ENCODE measurements at places on chromosomes 11 and 22.

DNA sequence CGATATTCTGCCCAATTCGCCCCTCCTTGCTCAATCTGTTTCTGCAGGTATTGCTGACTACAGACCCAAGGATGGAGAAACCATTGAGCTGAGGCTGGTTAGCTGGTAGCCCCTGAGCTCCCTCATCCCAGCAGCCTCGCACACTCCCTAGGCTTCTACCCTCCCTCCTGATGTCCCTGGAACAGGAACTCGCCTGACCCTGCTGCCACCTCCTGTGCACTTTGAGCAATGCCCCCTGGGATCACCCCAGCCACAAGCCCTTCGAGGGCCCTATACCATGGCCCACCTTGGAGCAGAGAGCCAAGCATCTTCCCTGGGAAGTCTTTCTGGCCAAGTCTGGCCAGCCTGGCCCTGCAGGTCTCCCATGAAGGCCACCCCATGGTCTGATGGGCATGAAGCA, 9.2 kb upstream of the SLC35E4 start:
- DNase-seq, result no peak

GRCh38 chr22:43431808-43432554, 20.2 kb downstream of the MPPED1 start:
- DNase-seq, result no peak

- no peak for DNase-seq
These were observed 38.7 kb upstream of the E2F8 start for GRCh38 chr11:19279451-19279850.

DNA sequence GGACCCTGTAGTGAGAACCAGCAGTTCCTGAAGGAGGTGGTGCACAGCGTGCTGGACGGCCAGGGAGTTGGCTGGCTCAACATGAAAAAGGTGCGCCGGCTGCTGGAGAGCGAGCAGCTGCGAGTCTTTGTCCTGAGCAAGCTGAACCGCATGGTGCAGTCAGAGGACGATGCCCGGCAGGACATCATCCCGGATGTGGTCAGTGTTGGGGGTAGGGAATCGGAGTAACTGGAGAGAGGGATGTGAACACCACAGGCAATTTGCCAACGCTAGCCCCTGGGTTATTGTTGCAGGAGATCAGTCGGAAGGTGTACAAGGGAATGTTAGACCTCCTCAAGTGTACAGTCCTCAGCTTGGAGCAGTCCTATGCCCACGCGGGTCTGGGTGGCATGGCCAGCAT, 19.9 kb downstream of the MADD start:
- DNase-seq, result no peak

DNA sequence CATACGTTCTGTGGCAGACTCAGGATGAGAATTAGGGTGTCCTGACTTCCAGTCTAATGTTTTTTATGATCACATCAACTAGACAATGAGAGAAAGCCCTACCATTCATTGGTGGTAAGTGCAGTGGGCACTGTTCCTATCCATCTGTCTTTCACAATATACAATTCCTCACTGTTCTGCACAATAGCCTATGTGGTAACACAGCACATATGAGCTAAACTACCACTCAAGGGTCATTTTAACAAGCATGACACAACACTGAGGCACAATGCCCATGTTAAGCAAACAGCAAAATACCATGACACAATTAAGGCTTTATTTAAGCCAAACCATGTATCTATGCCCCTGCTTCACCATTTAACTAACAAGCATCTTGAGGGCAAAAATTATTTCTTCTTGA, 52.3 kb downstream of the SIK3 start:
- no peak for DNase-seq

GRCh38 chr11:126594921-126595367, 239.5 kb downstream of the ST3GAL4 start:
- DNase-seq, result no peak
